ENCODE measurements at places on chromosomes 1 and 21. TPM values are rescaled to one million over a fixed set of nuclear protein-coding genes. Genes with fewer than 3 reads are reported as not detected.

The ECM1 gene
- 8.0 TPM for total RNA-seq

The RGS18 gene
- not detected for total RNA-seq

The IKBKE gene
- 11.5 TPM for total RNA-seq

The E2F2 gene
- total RNA-seq, result 5.6 TPM

The CLCA4 gene
- not detected for total RNA-seq

The GUCA2A gene
- not detected for total RNA-seq

The CELA2B gene
- not detected for total RNA-seq

The CRNN gene
- total RNA-seq, result not detected

The SYT14 gene
- total RNA-seq, result 0.08 TPM

The LCE3D gene
- not detected for total RNA-seq

The TP73 gene
- total RNA-seq, result 0.18 TPM

The CDCA8 gene
- 0.25 TPM for total RNA-seq

The TGFB2 gene
- total RNA-seq, result 13.5 TPM

The LRRC38 gene
- not detected for total RNA-seq

Data from fibroblast of the aortic adventitia (primary cell).